Hematopoietic multipotent progenitor cell treated with erythropoietin and hydrocortisone succinate and interleukin-3 and kit ligand, for 4 days (in vitro differentiated cells): ENCODE measurements at places on chromosomes 12 and 14.

GRCh38 chr14:99231161-99231849 is 40.7 kb downstream of the BCL11B start:
- no peak for DNase-seq

DNA sequence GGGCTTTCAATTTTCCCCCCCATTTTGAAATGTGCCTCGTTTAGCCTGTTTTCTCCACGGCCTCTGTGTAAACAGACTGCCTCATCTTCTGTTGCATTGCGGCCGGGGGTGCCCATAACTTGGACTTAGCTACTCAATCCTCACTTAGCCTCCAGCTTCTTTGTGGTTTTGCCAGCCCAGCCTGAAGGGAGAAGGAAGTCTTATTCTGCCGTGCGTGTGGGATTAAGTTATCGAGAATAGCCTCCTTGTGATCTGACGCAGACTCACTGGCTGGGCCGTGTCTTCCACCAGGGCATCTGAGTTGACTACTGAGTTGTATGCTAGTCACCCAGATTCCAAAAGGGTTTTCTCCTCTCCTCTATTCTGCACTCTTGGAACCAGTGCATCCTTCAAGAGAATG is 8.1 kb downstream of the PRKAB1 start:
- no peak for DNase-seq

DNA sequence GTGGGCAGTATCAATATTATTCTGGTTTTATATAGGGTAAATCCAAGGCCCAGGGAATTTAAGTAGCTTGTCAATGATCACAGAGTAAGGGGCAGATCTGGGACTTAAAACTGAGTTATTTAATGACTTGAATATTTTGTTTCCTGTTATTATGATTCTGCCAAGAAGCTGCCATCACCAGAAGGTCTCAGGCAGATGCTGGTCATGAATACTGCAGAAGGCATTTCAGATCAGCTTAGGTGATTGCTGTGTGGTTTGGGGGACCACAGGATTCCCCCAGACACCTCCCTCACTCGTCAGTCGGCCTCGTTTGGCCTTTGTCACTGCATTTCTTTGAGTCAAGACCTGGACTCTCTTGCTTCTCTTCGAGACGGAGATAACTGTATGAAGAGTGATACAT is 47.7 kb upstream of the EVL start:
- DNase-seq, result peak; percentile 18

DNA sequence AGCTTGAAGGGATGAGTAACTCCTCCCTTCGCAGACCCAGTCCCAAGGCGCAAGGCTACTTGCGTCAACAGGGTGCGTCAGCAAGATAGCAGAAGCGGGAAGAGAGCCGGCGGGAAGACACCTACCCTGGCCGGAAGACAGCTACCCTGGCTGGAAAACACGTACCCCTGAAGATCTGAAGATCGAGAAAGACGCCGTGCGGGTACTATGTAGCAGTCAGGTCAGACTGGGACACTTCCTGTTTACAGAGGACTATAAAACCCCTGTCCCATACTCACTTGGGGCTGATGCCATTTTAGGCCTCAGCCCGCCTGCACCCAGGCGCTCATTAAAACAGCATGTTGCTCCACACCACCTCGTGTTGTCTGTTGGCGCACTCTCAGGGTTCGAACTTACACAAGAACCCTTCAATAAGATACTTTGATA is 80.9 kb downstream of the ABCD2 start:
- DNase-seq, result no peak

DNA sequence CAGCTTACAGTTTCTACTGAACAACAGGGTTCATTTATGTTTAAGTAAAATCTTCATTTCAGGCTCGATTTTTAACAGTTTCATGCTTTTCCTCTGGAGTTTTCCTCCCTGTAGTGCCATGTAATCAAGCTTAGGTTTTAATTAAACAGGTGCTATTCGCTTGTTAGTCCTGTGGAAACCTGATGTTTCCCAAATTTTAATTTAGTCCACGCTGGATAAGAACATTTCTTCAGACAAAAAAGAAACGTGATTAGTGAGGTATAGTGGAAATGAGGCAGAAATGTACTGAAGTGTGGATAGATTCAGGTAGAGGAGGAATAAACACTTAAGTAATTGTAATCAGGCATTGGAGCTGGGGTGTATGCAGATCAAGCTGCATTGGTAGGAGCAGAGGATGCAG is 1217.5 kb downstream of the AACS start:
- DNase-seq, result no peak

- no peak for DNase-seq
Measured at GRCh38 chr12:92921877-92922276, 7.2 kb downstream of the EEA1 start.

DNA sequence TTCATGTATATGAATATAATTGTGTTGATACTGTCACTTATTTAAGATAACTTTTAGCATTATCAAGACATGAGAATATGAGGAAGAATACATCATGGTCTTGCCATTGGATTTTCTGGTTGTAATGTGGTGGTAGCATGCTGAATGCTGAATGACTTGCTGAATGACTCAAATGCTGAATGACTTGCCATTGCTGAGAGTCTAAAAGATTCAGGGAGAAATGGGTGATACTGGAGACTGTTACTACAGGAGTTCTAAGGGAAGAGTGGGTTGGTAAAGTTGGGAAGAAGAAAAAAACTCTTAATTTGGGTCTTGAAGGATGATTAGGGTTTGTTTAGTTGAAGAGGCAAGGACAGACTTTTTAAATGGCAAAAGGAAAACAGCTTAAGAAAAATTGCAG is 72.1 kb upstream of the MANSC4 start:
- no peak for DNase-seq

DNA sequence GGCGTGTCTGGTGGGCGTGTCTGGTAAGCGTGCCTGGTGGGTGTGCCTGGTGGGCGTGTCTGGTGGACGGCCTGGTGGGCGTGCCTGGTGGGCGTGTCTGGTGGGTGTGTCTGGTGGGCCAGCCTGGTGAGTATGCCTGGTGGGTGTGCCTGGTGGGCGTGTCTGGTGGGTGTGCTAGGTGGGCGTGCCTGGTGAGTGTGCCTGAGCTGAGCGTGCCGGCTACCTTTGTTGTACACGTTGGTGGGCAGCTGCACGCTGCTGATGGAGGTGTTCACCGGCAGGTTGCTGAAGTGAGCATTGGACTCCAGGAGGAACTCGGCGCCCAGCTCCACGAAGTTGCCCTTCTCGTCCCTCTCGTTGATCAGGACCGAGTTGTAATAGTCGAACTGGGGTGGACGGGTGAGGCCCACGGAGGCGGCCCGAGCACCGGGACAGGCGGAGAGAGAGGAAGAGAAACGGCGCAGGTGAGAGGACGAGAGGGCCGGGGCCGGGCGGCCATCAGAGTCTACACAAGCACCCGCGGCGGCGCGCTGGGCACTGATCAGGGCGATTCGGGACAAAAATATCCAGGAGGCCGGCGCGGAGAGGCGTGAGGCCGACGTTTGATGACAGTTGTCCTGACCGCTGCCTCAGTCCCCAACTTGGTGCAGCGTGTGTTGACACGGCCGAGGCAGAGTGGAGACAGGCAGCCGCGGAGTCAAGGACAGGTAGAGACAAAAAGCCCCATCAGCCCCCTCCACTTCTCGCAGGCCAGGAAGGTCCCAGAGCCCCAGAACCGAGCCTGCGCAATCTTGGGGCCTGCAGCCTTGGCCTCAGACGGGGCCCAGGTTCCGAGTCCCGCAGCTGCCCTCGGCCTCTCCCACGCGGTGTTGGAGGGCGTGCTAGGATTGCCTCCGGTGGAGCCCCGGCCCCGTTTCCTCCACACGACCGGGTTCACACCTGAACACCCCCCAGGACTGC is 10.5 kb downstream of the CACNA2D4 start:
- peak; percentile 85 for DNase-seq

GRCh38 chr12:105084251-105085250 is at the start of gene ALDH1L2:
Gene ALDH1L2, minus strand, starts transcription at chr12:105084458. Its CDS starts 22 bp downstream, at chr12:105084436.
- peak; percentile 89 for DNase-seq

- DNase-seq, result no peak
Measured at GRCh38 chr14:104895207-104895785, 29.4 kb upstream of the PLD4 start.

DNA sequence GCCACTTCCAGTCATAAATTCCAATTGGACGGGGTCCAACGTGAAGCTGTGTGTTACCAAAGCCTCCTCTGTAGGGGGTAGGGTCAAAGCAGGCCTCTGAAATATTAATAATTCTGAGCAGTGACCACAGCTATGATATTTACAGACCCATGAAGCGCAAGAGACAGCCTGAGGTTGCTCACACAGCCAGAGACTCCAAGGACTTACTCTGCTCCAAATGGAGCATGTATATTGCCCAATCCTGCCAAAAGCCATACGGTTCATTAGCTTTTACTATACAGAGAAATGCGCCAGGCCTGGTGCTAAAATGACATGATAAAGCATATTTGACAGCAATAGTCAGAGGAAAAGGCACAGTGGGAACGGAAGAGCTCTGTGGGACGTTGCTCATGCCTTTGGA is 151.3 kb downstream of the PAH start:
- DNase-seq, result no peak

- DNase-seq, result no peak
Measured at GRCh38 chr14:91351512-91351862, 66.1 kb downstream of the CCDC88C start.

GRCh38 chr12:53219956-53220693 is 11.9 kb downstream of the RARG start:
- DNase-seq, result peak; percentile 95

GRCh38 chr12:116002890-116003536 is 274.5 kb downstream of the MED13L start:
- no peak for DNase-seq

DNA sequence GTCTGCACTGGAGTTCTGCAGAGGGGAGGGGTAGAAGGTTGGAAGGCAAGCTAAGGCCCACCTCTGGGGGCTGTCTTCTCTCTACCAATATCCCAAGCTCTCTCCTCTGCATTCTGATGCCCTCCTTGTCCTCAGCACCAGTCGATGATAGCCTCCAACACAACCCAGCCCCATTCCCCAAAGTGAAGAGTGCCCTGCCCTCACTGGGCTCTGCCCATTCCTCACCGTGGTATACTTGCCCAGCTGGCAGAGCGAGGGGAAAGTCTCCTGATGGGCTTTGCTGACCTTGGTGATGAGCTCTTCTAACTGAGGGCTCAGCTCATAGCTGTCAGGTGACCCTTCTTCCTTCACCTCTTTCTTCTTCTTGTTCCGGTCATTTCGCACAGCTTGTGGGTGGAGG is 7.2 kb upstream of the ITGB7 start:
- no peak for DNase-seq

DNA sequence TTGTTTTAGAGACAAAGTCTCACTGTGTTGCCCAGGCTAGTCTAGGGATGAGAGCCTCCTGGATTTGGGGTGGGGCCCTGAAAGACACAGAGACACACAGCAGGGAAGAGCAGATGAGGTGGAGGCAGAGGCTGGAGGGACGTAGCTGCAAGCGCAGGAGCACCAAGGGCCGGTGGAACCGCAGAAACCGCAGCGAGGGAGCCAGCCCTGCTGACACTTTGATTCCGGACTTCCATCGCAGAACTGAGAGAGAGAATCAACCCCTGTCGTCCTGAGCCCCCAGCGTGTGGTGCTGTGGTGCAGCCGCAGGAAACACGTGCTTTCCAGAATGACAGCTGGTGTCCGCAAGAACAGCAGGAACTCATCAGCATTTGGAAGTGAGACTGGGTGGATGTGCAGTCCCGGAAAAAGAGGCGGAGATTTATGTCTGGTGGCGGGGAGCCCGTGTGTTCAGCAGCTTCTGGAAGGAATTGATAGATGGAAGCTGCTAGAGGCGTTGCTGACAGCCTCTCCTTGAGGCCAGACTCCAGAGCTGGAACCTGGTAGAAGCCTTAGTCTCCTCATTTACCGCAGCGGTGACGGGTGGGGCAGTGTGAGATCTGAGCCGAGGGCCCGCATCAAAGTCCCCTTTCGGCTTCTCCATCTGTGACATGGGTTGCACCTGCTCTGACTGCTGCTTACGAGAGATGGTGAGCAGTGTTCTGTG is 21.9 kb upstream of the KLC1 start:
- DNase-seq, result peak; percentile 91

DNA sequence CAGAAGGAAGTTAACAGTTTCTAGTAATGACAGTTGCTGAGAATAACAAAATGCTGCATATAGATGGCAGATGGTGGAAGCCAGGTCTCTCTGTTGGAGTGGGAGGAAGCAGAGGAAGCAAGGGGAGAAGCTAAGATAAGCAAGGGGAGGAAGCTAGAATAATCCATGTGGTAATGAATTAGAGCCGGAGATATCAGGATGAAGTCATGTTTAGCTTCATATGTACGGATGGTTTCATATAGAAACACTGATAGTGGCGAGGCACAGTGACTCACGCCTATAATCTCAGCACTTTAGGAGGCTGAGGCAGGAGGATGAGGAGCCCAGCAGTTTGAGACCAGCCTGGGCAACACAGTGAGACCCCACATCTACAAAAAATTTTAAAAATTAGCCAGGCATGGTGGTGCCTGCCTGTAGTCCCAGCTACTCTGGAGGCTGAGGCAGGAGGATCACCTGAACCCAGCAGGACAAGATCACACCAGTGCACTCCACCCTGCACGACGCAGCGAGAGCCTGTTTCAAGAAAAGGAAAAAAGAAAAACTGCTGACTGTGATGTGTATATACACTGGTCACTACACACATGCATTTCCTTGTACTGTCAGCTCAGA is 49.2 kb downstream of the ANAPC7 start:
- peak; percentile 96 for DNase-seq

- DNase-seq, result peak; percentile 79
Measured at GRCh38 chr14:91377700-91378652, 39.6 kb downstream of the CCDC88C start.

DNA sequence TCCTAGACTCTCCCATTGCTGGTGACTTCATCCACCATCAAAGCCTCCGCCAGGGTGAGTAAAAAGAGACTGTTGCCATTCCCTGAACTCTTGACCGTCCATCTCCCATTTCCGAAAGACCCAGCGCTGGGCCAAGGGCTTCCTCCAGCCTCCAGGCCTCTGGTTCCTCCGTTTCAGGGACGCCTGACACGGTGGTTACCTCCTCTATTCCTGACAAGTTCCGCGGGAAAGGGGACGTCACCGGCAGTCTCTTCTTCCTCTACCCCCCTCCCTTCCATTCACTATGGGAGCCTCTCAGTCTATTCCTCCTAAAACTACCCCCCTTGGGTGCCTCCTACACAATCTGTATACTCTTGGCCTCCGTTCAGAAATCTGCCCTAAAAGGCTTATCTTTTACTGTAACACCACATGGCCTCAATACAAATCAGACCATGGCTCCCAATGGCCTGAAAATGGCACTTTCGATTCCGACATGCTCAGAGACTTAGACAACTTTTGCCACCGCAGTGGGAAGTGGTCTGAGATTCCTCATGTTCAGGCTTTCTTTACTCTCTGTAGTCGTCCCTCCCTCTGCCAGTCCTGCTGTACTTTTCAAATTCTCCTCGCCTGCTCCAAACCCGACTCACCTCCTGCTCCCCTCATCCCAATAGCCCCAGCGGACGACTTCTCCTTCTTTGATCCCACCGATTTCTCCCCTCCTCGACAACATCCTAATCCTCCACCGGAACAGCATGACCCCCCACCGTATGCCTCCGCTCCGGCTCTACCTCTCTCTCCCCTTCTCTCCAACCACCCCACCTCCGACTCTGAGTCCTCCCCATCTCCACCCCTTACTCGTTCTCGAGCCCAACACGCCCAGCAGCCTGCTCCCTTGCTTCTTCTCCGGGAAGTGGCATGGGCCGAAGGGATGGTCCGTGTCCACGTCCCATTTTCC is 70.4 kb downstream of the MOK start:
- peak; percentile 32 for DNase-seq

- no peak for DNase-seq
Measured at GRCh38 chr14:52700701-52701172, 5.4 kb upstream of the ERO1A start.

GRCh38 chr12:108858311-108859074 is 1.1 kb upstream of the SSH1 start:
- no peak for DNase-seq

- peak; percentile 65 for DNase-seq
Measured at GRCh38 chr14:64952598-64953309, 10.2 kb upstream of the GPX2 start.

- DNase-seq, result no peak
Measured at GRCh38 chr12:80406253-80406652, 37.8 kb upstream of the PTPRQ start.
